ENCODE measurements at places on chromosomes 16 and 17.

- DNase-seq, result no peak
Observed at GRCh38 chr17:8823279-8823678, 24.1 kb upstream of the MFSD6L start.

DNA sequence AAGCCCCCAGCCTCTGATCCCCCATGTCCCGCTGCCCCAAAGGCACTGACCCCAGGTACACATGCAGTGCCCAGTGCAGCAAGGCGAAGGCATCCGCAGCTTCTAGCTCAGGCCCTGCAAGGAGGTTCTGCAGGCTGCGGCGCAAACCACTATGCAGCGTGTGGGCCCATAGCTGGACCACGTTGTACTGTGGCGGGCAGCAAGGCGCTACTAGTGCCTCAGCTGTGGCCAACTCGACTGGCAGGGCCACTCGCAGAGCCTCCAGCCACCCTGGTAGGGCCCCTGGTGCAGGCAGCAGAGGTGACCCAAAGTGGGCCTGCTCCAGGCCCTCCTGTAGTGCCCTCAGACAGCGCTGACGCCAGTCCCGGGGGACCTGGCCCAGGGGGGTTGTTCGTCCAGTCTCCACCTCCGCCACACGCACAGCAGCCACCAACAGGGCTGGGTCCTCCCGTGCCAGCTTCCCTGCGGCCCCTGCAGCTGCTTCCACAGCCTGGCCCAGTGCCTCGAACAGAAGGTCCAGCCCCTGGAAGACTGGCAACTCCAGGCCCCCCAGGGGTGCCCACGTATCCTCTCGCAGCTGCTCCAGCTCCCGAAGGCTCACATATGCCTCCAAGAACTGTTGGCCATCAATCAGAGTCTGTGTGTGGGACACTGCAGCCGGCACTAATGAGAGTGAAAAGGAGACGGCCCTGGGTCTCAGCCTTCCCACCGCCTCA is 2.6 kb downstream of the EXOC3L1 start:
- DNase-seq, result no peak

DNA sequence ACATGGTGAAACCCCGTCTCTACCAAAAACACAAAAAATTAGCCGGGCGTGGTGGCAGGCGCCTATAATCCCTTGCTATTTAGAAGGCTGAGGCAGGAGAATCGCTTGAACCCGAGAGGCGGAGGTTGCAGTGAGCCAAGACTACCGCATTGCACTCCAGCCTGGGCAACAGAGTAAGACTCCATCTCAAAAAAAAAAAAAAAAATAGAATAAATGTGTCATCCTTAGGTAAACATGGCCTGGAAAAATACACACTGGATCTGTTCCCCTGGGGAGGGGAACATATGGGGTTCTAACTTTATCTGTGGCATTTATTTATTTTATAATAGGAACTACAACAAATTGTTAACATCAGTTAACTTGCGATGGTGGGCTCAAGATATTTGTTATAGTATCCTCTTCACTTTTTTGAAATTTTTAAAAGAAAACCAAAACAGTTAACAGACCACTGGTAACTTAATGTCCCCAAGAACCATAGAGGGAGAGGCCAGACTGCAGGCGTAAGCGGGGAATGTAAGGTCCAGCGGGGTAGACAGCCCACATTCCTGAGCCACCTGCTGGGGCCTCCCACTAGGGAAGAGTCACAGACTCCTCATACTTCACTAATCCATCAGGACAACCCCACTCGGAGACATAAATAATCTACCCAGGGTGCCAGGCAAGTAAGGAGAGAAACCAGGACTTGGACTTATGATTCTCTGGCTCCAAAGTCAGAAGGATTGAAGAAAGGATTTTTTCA is 12.5 kb upstream of the TXNDC11 start:
- DNase-seq, result no peak

GRCh38 chr17:81593105-81593871 is 41.1 kb upstream of the FAAP100 start:
- no peak for DNase-seq

DNA sequence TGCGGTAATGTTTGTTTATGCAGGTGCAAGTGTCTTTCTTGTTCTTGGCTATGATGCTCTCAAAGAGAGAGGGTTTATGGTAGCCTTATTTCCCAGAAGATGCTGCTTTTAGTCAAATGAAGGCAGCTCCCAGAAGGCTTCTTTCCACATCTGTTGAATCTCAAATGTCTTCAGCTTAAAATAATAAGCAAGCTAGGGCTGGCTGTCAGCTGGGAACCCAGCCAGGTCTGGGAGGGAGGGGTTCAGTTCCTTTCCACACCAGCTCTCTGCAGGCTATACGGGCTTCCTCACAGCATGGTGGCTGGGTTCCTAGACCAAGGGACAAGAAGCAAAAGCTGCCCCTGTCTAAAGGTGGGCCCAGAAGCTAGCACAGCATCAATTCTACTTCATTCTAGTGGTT is 47.4 kb upstream of the ATF7IP2 start:
- DNase-seq, result no peak

DNA sequence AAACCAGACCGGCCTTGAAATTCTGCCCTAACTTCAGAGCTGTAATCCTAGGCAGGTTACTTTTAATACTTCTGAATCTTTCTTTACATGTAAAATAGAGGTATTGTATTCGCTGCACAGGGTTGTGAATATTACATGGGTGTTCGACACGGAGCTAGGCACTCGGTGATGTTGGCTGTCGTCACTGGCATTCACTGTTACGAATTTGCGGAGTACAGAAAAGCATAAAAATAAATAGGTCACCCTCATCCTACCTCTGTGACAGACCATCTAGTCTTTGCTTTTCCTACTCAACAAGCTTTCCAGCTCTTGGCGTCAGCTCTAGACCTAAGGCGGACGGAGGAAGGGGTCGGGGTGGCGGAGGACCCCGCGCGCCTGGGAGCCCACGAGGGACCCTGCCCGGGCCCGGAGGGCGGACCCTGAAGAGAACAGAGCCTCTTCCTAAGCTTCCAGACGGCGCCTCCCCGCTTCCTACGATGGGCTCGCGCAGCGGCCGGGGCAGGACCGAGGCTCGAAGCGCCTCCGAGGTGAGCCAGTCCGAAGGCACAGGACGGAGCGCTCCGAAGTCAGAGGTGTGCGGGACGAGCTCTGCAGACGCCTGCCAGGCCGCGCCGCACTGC is 879 bp upstream of the SPG7 start:
- DNase-seq, result no peak

DNA sequence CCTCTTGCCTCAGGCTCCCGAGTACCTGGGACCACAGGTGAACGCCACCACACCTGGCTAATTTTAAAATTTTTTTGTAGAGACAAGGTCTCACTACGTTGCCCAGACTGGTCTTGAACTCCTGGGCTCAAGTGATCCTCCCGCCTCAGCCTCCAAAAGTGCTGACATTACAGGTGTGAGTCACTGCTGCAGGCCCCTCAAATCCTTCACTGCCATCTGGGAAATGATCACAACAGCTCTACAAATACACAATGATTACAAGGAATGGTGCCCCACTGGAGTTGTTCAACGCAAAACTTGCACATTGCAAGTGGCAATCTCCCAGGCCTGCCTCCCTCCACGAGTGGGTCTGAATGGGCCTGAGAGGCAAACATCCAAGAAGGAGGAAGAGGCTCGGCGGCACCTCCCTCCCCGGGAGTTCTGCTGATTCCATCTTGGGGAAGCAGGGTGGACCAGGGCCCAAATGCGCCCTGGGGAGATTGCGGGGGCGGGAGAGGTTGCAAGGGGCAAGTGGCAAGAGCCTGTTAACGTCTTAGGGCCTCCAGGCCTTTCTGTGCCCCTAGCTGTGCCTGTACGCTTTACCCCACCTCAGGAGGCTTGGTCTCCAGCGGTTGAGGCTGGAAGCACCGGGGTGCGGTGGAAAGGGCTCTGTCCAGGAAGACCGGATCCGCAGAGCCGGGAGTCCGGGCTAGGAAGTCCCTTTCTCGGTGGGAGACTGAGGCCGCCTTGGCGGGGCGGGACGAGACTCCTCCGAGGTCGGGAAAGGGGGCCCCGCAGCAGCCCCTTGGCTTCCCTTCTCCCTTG is 656 bp upstream of the IGFBP4 start:
- no peak for DNase-seq

DNA sequence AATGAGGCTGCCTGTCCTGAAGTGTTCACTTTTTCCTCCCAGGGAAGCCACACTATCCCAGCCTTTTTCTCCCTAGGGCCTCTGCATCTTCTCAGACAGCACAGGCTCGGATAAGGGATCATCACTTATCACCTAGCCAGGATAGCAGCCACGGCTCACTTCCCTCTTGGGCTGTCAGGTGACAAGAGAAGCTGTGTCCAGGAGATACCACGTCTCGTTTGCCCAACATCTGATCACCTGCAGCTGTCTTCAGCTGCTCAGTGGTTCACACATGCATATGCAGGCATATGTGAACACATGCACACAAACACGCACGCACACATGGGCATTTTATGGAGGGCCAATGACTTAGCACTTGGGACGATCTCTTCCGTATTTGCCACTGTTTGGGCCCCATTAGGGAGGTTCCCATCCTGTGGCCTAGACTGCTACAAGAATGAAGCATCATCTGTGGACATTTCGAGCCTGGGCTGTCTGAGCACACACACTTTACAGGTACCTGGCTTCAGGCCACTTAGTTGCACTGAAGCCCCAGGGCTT is 32.4 kb upstream of the ADORA2B start:
- no peak for DNase-seq

GRCh38 chr16:87921236-87921773 is 15.0 kb downstream of the CA5A start:
- no peak for DNase-seq

DNA sequence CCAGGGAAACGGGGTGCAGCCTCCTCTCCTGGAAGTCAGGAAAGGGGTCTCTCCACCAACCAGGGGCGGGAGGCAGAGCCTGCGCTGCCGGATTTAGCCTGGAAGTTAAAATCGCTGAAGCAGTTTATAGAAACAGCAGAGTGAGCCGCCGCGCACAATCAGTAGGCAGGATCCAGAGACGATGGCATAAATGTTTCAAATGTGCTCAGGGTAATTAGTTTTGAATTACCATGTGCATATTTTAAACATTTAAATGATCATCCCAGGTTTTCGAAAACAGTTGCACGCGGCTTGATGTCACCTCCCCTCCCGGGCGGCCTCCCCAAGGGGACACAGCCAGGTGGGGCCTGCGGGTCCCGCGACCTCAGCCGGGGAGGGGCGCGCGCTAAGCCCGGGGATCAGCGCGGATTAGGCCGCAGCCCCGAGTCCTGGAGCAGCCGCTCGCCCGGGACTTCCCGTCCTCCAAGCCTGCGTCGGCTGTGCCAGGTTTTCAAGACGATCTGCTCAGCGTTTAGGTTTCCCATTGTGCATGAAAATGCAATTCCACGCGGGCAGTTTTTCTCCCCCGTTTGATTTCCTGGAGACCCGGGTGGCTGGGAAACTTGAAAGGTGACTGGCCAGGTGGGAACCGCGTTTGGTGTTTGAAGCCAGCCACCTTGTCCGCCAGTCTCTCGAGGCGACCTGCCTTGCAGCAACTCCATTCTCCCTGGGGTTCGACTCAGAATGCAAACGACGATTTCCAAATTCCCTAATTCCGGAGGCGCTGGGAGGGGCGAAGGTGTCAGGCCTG is 78.3 kb downstream of the RPA1 start:
- DNase-seq, result peak; percentile 2

- no peak for DNase-seq
Observed at GRCh38 chr17:70109497-70109896, 34.5 kb downstream of the KCNJ16 start.

DNA sequence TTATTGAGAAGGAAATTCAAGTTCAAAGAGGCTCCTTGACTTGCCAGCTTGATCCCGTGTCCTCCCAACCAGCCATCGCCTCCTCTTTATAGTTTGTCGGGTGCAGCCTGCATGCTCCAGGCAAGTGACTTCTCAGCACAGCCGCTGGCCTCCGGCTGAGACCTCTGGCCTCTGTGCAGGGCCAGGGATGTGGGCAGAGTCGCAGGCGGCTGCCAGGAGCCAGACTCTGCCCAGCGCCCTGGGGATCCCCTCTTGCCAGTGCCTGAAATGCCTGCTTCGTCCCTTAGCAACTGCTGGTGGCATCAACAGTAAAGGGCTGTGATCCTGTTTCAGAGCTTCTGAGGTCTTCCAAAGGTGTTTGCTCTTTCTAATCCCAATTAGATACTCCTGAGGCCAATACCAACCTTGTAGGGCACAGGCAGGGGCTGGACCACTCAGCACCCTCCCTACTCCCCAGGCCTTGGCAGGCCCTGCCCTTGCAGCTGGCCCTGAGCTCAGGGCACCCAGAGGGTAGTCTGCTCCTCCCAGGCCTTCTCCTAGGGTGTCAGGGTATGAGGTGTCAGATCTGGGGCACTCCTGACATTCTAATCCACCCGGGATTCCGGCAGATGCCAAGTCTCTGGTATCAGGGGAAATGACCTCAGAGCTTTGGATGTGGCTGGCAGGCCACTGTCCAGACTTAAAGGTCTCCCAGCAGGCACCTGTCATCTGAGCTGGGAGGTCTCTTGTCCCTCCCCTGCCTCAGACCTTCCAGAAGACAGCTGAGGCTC is 68.0 kb upstream of the SIAH1 start:
- DNase-seq, result no peak

DNA sequence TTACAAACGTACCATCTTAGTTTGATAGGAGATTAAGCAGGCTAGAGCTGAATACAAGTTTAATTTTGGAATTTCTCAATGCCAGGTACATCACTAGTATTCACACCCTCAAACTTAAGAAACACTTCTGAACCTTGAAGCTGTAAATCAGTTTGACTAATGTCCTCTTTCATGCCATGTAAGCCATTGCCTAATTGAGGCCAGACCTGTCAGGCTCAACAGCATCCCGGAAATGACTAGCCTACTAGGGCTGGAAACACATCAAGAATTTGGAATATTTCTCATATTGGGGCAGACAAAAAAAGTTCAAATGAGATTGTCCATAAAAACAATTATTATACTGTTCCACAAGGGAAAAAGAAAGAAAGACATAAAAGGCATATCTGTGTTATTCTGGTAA is 1.7 kb downstream of the USP32 start:
- DNase-seq, result peak; percentile 49

GRCh38 chr16:9612267-9612666 is 520.8 kb downstream of the HAPSTR1 start:
- no peak for DNase-seq

DNA sequence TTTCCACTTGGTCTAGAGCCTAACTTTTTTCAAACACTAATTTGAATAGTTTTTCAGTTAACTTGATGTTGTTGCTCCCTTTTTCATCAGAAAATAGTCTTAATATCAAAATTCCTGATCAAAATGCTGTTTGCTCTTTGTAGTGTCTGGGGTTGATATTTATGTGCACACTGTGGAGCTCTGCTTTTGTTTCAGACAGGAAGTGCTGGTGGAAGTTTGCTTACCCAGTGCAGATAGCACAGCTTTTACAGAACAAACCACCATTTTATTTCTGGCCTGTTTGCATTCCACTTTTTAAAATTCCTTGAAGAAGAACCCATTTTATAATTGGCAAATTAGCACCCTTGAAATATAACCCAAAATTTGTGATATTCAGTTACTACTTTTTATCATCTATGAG is 125.4 kb downstream of the MRTFB start:
- DNase-seq, result no peak

GRCh38 chr16:4615384-4616046 is 827 bp upstream of the UBALD1 start:
- DNase-seq, result no peak
